ENCODE measurements at places on chromosomes 4 and X.

GRCh38 chr4:171812665-171813525 lies at the start of gene GALNTL6:
Gene GALNTL6 (plus strand): TSS chr4:171813404.
- DNase-seq: no peak

- DNase-seq: no peak
Observed at GRCh38 chr4:159722052-159722451, 619.2 kb downstream of the RAPGEF2 start.

- no peak for DNase-seq
Observed at GRCh38 chr4:93139118-93139517, 689.4 kb upstream of the ATOH1 start.

DNA sequence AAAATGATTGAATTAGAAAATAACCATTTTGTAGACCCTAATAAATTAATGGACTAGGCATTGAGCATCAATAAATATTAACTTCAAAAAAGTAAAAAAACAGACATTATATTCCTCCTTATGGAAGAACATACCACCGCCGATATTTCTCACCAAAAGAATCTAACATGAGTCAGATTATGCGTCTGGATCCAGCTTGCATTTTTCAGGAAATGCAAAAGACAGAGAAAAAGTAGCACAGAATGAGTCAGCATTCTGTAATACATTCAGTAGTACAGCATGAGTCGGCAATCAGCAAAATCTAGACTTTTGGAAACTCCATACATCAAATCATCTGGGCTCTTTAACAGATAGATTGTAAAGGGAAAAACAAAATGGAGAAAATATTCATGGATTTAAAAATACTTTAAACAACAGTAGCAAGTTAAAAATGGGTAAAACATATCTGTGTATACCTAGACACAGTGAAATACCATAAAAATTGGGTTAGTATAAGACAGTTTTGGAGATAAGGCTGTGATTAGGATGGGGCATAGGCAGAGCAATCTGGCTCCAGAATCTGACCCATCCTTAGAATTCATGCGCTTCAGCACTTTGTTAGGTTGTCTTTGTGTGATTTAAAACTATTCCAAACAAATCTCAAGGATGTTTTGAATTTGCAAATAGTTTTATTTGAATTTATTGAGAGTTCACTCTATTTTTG lies 633.0 kb upstream of the FAM241A start:
- DNase-seq: no peak

- no peak for DNase-seq
Observed at GRCh38 chrX:16120431-16120830, 2.9 kb upstream of the GRPR start.

DNA sequence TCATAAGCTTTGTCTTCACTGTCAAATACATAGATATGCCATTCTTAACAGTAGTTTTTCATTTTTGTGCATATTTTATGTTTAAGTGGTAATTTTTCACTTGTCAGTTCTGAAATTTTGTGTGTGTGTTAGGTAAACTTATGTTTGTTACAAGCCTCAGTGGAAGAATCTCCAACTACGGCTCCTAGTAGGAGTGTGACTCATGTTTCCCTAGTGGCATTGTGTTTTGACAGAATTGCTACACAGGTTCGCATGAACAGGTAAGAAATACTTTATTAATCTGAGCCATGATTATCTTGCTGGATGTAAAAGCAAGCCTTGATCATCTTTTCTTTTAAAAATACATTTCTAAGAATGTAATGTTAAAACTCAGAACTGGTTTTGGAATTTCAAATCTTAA lies 94.4 kb downstream of the BLTP1 start:
- DNase-seq: no peak

GRCh38 chrX:40495659-40496058 lies 85.1 kb upstream of the ATP6AP2 start:
- no peak for DNase-seq

DNA sequence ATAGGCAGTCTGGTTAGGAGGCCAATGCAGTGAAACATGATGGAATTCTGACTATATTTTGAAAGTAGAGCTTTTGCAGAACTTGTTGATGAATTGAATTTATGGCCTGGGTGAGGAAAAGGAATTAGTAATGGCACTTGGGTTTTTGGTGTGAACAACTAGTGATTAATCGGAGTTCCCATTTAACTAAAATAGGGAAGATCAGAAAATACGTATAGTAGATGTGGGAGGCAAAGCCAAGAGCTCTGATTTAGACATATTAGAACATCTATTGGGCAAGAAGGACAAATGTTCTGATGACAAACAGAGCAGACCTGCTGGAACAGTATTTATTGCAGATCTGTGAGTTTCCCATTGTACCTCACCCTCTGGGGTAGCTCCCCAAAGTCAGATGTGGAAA lies 12.3 kb upstream of the NDP start:
- no peak for DNase-seq
